Transverse colon (tissue), 4 donors: ENCODE measurements at places on chromosomes 12 and 14.
A peak's percentile ranks its signal among the peaks of the same experiment; 100 is the strongest.

GRCh38 chr12:119383206-119383605 is 48.7 kb downstream of the CCDC60 start:
- no peak for DNase-seq

- peak; percentile 76 for DNase-seq
Observed at GRCh38 chr14:102516531-102517391, 7.2 kb upstream of the ANKRD9 start.

- DNase-seq: no peak
Observed at GRCh38 chr12:15393037-15393436, 70.7 kb downstream of the PTPRO start.

GRCh38 chr12:105855361-105856047 is 283.2 kb downstream of the NUAK1 start:
- DNase-seq: no peak

DNA sequence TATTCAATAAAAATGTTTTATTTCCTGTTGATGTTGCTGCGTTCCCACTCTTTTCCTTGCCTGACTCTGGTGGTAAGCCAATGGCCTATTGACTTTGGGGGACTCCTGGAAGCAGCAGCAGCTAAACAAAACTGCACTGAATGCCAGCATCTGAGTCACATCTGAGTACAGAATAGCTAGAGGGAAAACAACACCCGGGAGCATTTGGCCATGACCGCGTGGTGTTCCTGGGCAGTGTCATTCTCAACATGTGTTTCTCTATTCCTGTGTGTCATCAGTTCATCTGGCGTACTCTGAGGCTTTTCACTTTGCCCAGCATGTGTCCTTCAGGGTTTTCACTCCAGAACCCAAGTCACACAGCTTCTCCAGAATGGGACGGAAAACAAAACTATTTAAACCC is 238.8 kb downstream of the PAWR start:
- peak; percentile 39 for DNase-seq

GRCh38 chr12:107501681-107502080 is 183.9 kb upstream of the PWP1 start:
- no peak for DNase-seq
